Colonic mucosa (tissue), 4 donors: ENCODE measurements at places on chromosomes 7 and 10.

- DNase-seq, result no peak
These were observed 109.4 kb downstream of the SLC25A13 start for GRCh38 chr7:96212474-96212873.

GRCh38 chr7:110801502-110801901 lies 289.4 kb upstream of the LRRN3 start:
- no peak for DNase-seq

- DNase-seq, result no peak
These were observed 72.6 kb downstream of the FOXL3 start for GRCh38 chr7:362402-363096.

GRCh38 chr10:100895896-100896295 lies 16.9 kb upstream of the SLF2 start:
- no peak for DNase-seq

- DNase-seq, result no peak
These were observed 54.1 kb downstream of the SRI start for GRCh38 chr7:88165697-88166096.

DNA sequence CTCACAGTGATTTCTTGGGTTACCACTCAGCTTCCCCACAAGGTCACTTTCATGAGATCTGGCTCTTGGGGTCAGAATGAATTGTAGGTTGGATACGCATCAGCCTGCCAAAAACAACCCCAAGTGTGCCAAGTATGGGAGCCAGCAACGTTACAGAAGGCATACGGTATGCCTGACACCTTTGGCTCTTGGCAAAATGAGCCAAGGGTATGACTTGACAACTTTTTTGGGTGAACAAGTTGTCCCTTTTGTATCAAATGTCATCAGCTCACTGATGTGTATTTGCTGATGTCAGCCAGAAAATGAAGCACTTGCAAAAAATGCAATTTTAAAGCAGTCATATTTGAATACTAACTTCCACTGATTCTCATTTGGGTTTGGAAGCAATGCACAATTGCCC lies 168.4 kb downstream of the CACNB2 start:
- no peak for DNase-seq

DNA sequence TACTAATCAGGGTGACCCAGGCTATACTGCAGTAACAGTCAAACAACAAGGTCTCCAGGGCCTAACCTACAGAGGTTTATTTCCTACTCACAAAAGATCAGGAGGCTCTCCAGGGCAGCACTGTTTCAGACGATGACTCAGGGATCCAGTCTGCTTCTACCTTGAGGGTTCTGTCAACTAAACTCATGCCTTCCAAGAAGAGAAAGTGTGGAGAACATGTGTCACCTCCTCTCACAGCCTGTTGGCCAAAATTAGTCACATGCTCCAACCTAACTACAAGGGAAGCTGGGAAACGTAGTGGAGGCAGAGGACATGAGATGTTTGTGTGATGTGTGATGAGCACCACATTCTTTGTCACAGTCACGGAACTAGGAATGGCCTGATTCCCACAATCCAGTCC lies 14.7 kb upstream of the INA start:
- no peak for DNase-seq

DNA sequence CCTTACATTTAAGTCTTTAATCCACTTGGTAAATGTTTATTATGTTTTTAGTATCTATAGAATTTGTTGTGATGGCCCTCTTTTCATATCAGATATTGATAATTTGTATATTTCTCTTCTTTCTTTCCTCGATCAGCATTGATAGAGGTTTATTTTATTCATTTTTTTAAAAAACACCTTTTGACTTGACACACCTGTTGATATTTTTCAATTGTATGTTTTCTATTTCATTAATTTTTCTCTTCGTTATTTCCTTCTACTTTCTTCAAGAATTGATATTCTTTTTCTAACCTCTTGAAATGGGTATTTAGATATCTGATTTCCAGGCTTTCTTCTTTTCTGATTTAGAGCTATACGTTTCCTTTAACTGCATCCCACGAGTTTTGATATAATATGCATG lies 50.9 kb downstream of the BTBD16 start:
- DNase-seq, result no peak
